ENCODE measurements at places on chromosomes 7 and 10.

GRCh38 chr7:121002757-121003200 lies 14.3 kb downstream of the CPED1 start:
- no peak for DNase-seq

GRCh38 chr7:147765301-147765700 lies 825.3 kb upstream of the C7orf33 start:
- DNase-seq = no peak

GRCh38 chr10:119526149-119526548 lies 16.4 kb downstream of the RGS10 start:
- no peak for DNase-seq

DNA sequence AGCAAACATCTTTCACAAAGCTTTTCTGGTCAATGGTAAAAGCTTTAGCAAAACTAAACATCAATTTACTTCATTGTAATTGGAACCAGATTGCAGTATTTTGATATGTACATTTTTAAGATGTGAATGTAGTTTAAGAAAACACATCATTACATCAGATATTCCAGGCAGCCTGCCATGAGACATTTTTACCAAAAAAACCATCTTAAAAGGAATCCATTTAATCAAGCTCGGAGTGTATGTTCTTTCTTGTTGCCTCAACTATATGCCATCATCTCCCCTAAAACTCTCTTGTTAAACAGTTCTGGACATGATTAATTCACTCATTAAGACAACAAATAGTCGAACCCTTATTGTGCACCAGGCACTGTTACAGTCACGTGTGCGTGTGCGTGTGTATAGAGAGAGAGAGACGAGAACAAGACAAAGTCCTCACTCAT lies 97.5 kb downstream of the UBE2H start:
- no peak for DNase-seq

- DNase-seq = no peak
Measured at GRCh38 chr7:50681432-50682045, 101.2 kb downstream of the GRB10 start.

DNA sequence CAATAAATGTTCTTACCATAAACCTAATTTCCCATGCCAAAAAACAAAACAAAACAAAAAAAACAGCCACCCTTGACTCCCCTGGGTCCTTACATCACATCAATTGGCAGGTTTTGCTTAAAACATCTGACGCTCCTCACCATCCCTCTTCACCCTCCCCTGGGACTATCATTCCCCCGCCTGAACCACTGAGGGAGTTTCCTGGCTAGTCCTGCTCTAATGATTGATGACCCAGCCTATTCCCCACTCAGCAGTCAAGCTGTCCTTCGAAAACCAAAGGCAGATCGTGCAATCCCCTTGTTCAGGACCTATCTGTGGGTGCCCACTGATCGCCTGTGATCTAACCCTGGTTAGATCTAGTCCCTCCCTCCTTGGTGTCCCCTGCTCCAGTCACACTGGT lies 11.2 kb upstream of the FRMPD2 start:
- peak; percentile 45 for DNase-seq

DNA sequence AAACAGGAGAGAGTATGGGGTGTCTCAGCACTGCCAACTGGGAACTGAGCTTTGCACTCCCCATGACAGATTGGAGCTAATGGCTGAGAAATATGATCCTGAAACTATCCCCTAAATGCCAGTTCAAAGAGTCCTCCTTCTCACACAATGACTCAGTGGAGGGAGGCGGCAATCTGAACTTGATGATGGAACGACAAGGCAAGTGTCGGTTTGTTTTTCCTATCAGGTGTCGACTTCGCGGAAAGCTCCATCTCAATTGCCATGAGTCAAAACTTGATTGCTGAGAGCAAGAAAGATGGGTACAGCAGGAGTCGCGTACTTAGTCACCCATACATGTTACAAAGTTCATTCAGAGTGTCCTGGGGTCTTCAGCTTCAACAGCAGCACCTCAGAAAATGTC lies 52.5 kb downstream of the NPY start:
- no peak for DNase-seq

GRCh38 chr10:10797513-10797912 lies 220.2 kb upstream of the CELF2 start:
- DNase-seq = no peak

Measured in GM13977 (cell line).